ENCODE measurements at places on chromosomes 2 and 18. TPM values are rescaled to one million over a fixed set of nuclear protein-coding genes. Genes with fewer than 3 reads are reported as not detected.

Gene LYPD1
- total RNA-seq = 0.28 TPM

Gene HOXD13
- total RNA-seq = 0.14 TPM

Gene RAB6C
- total RNA-seq = 0.15 TPM

Gene SIX2
- not detected for total RNA-seq
